Hematopoietic multipotent progenitor cell treated with erythropoietin and hydrocortisone succinate and interleukin-3 and kit ligand, for 6 days (in vitro differentiated cells): ENCODE measurements at places on chromosomes 6 and 20.

- no peak for DNase-seq
Observed at GRCh38 chr20:7151676-7152470, 384.4 kb downstream of the BMP2 start.

DNA sequence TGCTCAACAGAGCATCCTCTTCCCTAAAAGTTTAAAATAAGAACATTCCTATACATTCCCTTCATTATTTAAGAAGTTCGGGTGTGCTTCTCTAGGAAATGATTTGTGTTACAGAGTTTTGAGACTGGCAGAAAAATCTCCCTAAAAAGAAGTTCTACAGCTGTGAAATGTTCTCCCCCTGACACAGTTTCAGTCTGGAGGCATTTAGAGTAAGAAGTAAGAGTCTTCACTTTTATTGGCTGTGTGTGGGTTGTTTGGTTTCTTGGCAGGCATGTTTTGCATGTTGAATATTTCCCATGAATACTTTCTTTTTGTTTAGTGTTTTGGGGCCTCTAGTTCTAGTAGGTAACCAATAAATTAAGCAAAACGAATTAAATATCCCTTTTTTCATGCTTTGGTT, 195.9 kb downstream of the TENT5A start:
- DNase-seq: no peak

DNA sequence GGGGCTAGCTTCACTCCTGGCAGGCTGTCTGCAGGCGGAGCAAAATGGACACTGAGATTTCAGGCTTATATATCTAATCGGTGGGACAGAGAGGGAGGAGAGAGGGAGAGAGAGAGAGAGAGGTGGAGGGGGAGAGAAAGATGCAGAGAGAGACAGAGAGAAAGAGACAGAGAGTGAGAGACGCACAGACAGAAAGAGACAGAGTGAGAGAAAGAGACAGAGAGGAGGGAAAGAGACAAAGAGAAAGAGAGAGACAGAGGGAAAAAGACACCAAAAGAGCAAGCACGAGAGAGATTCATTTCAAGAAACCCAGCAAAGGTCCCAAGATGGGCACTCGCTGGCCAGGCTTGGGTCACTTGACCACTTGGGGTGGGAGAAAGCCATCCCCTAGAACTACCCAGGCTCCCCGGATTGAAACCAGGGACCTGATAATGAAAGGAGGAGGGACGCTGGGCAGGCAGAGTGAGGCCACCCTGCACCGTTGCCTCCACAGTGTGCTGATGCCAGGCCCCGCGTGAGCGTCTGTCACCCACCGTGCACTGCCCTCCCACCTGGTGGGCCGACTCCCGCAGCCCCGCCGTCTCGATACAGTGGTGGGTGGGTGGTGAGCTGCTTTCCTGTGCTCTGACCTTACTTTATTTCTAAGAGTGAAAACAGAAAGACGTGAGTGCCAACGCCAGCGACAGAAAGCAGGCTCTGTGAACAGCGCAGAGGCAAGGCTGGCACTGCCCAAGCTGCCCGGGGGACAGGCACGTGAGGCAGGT, 67.9 kb upstream of the SLCO4A1 start:
- DNase-seq: no peak

DNA sequence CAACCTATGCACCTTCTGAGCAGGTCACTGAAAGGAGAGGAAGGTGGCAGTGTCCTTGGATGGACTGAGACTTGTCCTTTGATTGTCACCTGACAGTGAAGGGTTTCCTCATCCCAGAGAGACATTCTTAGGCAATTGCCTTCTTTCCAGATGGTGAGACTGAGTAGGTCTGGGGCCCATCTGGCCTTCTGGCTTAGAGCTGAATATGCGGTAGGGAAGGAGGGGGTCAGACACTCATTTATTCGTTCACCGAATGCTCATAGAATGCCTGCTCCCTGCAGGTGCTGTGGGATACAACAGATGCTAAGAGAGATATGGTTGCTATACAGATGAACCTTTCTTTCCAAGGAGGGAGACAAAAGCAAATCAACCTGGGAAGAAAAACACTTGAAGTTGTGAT, 76.8 kb downstream of the BMP6 start:
- DNase-seq: no peak
